Tibial artery (tissue), 4 donors: ENCODE measurements at places on chromosomes 3 and 15.

GRCh38 chr3:28845006-28845324, 435.9 kb upstream of the RBMS3 start:
- no peak for DNase-seq

DNA sequence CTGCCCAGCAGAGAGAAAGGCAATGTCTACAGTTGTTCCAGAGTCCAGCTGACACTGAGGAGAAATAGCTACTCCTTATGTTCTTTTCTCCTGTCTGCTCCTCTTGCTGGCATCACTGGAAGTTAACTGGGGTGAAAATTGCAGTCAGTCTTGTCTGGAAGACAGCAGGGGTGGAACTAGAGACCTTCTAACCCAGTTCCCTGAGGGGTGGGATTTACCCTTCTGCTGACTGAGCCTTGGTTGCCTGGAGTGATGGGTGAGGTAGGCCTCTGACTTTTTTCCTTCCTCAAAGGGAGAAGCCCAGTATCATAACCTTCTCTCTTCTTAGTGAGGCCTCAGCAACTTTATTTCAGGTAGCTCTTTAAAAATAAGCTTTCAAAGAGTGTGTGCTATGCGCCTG, 16.2 kb downstream of the ZNF609 start:
- DNase-seq, result no peak

DNA sequence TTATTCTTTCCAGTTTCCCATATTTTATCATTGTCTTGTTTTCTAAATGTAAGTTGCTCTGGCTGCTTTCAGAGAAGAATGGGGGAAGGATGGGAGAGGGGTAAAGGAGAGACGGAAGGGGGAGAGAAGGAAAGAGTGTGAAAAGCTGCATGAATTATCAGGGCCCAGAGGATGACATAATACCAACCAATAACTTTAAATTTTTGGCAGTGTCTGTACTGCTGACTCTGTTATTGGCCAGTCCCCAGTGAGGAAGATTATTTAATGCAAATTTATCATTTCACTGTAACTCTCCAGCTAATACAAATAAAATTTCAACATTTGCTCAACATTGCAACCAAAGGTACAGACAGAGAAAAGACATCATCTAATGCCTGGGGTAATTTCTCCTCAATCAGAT, 551.7 kb upstream of the CFAP20DC start:
- DNase-seq, result no peak

DNA sequence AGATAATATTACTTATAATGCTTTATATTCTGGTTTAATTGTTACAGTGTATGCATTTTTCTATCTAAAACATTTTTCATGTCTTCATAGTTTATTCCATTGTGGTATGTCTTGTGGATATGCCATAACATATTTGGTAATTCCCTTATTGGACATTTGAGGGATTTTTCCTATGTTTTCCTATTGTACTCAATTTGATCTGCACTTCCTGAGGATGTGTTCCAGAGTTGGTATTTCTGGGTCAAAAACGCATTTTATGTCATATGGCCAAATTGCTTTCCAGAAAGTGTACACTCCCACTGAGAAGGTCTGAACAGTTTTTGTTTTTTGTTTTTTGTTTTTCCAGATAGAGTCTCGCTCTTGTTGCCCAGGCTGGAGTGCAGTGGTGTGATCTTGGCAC, 6.8 kb downstream of the ARL8B start:
- DNase-seq, result no peak

DNA sequence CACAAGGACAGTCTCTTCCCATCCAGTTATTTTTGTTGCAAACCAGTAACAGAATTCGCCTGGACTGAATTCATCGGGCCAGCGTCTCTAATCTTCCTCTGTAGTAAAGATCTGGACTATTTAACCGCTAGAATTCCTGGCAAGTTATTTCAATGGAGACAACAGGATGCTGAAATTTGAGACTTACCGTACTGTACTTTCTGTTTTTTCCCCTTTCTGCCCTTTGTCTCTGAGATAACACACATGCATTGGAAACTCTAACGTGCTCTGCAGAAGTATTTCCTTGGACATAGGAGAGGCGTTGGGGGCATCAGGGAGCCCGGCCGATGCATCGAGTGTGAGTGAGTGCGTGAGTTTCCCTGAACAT, 61.5 kb downstream of the ASB7 start:
- DNase-seq, result no peak

GRCh38 chr3:3629911-3630310, 169.3 kb upstream of the LRRN1 start:
- no peak for DNase-seq

DNA sequence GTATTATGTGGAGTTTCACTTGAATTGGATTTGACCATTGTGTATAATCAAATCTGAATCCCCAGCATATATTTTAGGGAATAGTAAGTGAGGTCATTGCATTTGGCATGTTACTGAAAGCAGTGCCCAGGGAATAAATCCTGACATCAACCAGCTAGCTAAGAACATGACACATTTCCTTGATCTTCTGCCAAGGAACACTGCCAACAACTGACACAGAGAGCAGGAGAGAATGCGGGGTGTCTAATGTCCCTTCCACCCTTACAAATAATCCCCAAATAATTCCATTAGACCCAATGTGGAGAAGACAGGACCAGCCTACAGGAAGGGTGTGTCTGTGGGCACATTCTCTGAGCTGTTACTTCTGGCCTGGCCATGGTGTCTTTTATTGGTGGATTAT, 30.6 kb upstream of the UBE3A start:
- no peak for DNase-seq

- DNase-seq, result no peak
These were observed 74.2 kb downstream of the MAGEF1 start for GRCh38 chr3:184637705-184638104.

DNA sequence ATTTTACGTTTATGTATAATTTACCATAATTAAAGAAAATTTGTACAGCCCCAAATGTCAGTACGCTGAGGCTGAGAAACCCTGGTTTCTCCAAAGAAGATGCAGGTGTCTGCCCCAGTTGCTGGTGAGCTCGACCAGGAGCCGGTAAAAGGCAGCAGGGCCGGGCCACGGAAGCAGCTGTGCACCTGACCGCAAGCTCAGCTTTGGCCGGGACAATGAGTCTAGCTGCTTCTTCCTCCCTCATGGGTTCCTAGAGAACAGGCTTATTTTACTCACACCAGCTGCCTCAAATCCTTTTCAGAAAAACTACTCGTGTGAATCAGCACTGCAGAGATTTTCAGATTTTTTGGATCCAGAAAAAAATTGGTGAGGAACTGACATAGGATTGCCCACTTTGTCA, 18.0 kb upstream of the ZXDC start:
- DNase-seq, result no peak

- no peak for DNase-seq
These were observed 656.6 kb upstream of the ADAMTS9 start for GRCh38 chr3:65344444-65344843.

GRCh38 chr15:69305204-69305931, 6.7 kb downstream of the PAQR5 start:
- DNase-seq, result no peak

DNA sequence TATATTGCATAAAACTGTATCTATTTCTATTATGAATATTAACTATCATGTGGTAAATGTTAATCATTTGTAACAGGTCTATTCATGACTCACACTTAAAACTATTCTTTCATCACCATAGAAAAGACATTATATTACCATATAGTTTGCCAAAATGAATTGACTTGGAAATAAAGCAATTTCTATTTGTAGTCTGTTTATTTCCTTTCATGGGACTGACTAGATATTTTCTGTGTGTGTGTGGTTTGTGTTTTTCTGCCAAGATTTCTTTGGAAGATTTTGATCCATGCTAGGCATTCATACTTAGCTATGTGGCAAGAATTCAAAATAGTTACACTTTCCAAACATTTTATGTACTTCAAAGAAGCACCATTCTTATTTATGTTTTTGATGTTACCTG, 522.5 kb upstream of the AGTR1 start:
- no peak for DNase-seq

GRCh38 chr3:66469220-66469640, 31.6 kb downstream of the LRIG1 start:
- DNase-seq, result no peak

- no peak for DNase-seq
These were observed 45.9 kb upstream of the APEH start for GRCh38 chr3:49628249-49628648.

DNA sequence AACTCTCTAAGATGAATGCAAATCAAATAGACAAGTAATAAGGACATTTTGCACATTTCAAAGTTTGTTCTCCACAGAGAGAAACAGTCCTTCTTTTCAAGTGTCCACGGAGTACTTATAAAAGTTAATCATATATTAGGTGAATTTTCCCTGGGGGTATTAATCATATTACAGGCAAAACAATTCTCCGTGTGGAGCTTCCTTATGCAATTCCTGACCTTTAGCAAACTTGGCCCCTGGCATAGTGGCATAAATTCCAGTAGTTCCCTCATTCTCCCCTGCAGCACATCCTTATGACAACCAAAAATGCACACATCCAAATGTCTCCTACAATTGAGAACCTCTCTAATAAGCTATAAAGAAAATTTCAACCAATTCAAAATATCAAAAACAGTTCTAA, 34.4 kb downstream of the FSIP1 start:
- no peak for DNase-seq

- no peak for DNase-seq
These were observed 13.3 kb downstream of the SEMA3G start for GRCh38 chr3:52431459-52432223.

DNA sequence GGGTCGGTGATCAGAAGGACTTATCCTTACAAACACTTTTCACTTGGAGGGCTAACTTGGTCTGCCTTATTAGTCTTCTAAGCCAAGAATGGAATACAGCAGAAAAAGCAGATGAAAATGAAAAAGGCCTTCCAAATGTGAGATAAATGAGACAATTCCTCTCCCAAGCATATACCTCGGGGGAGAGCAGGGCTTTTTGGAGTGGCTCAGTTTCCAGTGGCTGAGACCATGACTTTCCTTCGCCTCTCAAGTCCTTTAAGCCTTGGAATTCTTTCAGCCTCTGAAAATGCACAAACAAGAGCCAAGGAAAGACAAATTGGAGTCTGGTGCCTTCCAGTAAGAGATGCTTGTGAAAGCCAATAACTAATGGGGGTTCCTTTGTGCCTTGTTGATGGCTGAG, 130.9 kb downstream of the DTWD1 start:
- no peak for DNase-seq

GRCh38 chr15:98216166-98216565, 255.7 kb downstream of the ARRDC4 start:
- no peak for DNase-seq

DNA sequence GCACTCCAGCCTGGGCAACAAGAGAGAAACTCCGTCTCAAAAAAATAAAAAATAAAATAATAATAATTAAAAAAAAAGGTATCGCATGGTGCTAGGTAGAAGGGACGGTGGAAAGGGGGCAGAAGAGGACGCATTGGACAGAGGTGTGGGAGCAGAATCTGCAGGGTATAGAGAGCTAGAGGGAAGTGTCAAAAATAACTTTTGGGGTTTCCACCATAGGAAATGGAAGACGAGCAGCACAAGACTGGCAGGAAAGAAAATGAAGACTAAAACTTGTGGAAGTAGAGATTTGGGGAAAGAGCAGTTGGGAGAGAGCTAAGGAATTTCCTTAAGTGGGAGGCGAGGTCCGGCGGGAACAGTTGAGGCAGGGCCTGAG, 585 bp upstream of the MKRN2 start:
- no peak for DNase-seq

DNA sequence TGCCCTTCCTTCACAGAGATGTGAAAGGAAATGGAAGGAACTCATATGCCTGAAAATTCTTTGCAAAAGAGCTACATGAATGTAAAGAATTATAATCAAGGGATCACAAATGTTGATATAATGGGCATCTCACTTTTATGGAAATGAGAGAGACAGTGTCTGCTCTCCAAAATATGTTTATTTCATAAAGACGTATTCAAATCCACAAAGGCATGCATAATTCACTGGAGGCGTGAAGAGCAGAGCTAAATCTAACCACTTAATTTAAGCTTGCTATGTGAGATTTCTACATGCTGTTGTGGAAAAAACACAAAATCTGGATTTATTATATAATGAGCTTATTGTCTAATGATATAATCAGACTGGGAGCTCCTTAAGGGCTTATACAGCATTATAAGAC, 469.1 kb downstream of the RAP2B start:
- DNase-seq, result no peak

- DNase-seq, result no peak
These were observed 62.6 kb downstream of the CRTC3 start for GRCh38 chr15:90592131-90592881.

GRCh38 chr3:126938520-126939337, 44.2 kb upstream of the PLXNA1 start:
- peak; percentile 35 for DNase-seq

- DNase-seq, result no peak
These were observed 44.5 kb upstream of the FNDC3B start for GRCh38 chr3:171994646-171995428.

GRCh38 chr15:51097553-51098330, 3.0 kb upstream of the TNFAIP8L3 start:
- no peak for DNase-seq

DNA sequence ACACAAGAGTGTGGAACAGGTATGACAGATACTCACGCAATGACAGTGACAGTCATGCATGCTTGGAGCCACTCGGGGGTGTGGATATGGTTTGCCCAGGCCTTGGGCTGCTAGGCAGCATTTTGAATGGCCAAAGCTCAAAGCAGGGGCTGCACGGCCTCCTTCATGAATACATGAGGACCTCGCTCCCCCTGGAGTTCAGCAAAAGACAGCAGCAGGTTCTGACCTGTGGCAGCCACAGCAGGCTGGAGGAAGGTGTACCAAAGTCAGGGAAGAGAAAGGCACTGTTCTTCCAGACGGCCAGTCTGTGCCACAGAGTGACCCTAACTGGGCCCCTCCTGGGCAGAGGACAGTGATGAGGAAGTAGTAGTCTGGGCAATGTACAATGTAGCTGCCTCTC, 88.2 kb upstream of the C2CD4B start:
- DNase-seq, result no peak

DNA sequence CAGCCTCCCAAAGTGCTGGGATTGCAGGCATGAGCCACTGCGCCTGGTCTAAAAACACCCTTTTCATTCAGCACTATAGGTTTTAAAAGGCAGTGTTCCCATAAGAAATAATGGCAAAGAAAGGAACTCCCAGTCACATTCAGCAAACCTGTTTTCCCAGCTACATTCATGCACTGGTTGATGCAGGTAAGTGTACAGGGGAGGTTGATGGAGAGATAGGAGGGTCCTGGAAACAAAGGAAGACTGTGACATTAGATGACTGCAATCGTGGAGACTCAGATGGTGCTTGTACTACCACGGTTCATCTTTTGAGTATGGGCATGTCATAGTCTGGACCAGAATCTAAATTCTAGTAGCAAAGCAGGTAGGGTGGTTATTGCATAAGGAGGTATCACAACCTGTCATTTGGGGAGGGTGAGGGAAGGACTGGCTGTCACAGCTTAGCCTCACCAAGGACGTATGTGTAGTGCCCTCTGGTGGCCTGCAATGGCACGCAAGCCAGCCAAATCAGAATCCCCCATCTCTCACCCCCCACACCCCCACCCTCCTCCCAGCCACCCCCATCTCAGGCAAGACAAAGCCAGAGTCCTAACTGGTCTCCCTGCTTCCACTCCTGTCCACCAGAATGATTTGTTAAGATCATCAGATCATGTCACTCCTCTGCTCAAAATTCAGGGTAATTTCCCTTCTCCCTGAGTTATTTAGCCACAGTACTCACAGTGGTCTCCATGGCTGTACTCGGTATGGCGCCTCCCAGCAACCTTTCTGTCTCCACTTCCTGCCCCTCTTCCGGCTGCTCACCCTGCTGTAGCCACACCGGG, 28.8 kb upstream of the UBL7 start:
- peak; percentile 57 for DNase-seq

- no peak for DNase-seq
These were observed 167.2 kb downstream of the POLR2M start for GRCh38 chr15:57873564-57874209.
